Right cardiac atrium (tissue), 5 donors: ENCODE measurements at places on chromosomes 7 and 10. TPM values are rescaled to one million over a fixed set of nuclear protein-coding genes. Genes with fewer than 3 reads are reported as not detected.

ECHDC3 gene
- total RNA-seq, result 70.1 TPM

- DNase-seq, result no peak
These were observed 156.3 kb downstream of the SLC16A9 start for GRCh38 chr10:59553162-59553900.

DNA sequence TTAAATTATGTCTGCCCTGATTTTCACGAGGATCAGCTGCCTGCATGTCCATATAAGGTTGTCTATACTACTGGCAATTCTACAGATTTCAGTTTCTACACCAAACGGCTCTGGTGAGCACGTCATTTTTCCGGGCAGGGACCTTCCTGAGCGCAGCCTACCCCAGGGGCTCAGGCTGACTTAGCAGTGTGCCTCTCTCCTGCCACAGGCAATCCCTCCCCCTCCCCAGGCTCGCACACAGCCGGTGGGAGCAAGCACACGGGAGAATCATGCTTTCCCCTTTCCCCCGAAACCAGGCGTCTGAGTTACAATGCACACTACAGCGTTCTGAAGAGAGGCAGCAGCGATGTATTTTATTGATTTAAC, 1.7 kb downstream of the KLF6 start:
- peak; percentile 82 for DNase-seq

TFR2 gene
- total RNA-seq, result not detected

DNA sequence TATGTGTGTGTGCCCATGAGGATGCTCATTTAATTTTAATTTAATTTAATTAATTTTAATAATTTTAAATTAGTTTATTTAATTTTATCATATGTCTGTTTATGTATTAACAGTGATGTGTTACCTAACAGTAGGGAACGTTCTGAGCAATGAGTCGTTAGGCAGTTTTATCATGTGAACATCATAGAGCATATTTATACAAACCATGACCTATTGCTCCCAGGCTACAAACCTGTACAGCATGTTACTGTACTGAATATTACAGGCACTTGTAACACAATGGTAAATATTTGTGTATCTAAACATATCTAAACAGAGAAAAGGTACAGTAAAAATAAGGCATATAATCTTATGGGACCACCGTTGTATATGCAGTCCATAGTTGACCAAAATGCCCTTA, 13.7 kb upstream of the CFAP69 start:
- no peak for DNase-seq

DNA sequence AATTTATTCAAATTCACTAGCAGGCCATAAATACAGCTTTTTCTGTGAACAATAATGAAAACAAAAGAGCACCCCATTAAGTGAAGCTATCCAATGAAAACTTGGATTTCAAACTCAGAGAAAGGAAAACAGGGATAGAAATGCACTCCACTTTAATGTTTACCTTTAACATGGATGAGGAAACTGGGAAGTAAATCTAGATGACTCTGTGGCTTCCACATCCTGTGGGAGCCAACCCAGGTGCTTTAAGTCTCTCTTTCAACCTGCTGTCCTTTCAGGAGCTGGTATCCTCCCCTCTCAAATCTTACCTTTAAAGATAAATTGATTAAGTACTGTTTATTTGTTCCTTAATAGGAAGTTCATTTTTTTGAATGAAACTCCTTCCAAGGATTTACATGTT, 21.5 kb upstream of the SGMS1 start:
- no peak for DNase-seq

DNA sequence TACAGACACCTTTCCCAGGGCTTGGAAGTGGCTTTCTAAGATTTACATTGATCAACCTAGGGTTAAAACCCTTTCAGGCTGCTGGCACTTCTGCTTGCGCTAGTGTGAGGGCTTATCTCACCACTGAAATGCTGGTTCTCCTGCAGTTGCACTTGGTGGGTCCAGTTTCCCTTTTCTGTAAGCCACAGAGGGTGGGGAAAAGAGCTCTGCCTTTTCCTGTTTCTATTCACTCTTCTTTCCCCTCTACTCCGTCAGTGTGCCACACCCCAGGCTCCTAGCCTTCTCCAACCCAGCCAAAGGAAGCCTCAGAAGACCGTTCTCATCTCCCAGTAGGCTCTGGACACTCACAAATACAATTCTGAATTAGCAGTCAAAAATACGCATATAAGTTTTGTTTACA, 19.0 kb upstream of the CAPZA2 start:
- DNase-seq, result no peak

DNA sequence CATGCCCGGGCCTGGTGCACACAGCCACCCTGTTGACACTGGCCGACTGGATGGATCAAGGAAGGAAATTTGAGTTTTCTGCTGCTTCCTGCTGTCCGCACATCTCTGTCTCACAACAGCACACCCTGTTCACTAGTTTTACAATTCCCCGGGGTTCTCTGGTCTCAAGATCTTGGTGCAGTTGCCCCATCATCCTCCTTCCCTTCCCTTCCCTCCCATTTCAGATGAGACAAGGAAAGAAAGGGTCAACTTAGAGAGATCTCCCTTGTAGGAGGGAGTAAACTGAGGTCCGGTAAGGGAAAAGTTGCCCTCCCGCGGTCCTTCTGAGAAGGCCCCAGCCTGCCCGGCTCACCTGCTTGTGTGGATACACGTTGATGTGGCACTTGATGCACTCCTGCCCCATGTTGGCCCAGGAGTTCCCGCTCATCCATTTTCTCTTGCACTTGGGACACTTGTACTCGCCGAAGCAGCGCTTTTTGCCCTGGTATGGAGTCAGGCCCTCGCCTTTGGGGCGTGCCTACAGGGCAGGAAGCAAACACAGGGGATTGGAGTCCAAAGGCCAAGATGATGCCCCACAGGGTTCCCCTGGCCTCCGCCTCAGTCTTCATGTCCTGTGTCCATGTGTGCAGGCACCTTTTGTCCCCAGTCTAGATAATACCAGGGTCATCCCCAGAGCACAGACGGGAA, 46.8 kb downstream of the PPIF start:
- DNase-seq, result peak; percentile 40

- DNase-seq, result no peak
These were observed 10.5 kb upstream of the CRPPA start for GRCh38 chr7:16431646-16432424.

C10orf71 gene
- 98.9 TPM for total RNA-seq

DNA sequence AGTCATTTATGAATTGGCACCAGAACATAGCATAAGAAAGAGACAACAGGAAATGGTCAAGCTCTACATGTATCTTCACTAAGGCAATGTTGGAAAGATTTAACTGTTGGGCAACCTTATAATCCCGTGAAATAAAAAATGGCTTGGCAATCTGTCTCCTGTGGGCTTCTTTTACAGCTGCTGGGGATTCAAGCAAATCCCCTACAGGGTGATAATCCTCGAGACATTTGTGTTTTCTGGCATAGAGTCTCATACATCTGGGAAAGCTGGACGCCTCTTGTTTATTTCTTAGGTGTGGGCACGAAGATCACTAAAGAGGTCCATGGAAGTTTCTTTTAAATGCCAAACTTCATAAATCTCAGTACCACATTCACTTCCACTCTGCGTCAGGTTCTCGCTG, 82.2 kb upstream of the GPR141 start:
- DNase-seq, result no peak

MYPN gene
- total RNA-seq, result 81.6 TPM

- no peak for DNase-seq
These were observed 115.7 kb downstream of the CCDC71L start for GRCh38 chr7:106545275-106545674.

GRCh38 chr10:125095776-125096175, 64.6 kb downstream of the CTBP2 start:
- no peak for DNase-seq

- DNase-seq, result no peak
These were observed 284.6 kb downstream of the RPS24 start for GRCh38 chr10:78318305-78318704.

EN2 gene
- 0.11 TPM for total RNA-seq

DNA sequence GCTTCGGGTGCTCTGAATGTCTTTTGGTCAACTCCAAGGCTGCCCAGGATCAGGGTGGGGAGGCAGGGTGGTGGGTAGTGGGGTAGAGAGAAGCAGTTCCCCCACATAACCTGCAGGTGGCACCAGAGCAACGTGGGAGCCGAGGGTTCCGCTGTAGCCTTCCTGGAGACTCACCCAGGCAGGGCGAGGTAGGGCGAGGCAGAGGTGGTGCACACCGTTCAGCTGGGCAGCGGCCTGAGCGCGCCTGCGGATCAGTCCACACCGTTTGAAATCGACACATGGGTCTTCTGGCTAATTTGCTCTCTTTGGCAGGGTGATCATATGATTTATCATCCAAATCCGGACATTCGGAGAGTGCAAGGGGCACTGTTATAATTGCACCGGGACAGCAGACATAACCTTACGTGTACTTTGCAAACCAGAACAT, 41.4 kb upstream of the MAP3K8 start:
- DNase-seq, result peak; percentile 88

ADAM22 gene
- 2.9 TPM for total RNA-seq

VSTM4 gene
- 21.4 TPM for total RNA-seq

DNA sequence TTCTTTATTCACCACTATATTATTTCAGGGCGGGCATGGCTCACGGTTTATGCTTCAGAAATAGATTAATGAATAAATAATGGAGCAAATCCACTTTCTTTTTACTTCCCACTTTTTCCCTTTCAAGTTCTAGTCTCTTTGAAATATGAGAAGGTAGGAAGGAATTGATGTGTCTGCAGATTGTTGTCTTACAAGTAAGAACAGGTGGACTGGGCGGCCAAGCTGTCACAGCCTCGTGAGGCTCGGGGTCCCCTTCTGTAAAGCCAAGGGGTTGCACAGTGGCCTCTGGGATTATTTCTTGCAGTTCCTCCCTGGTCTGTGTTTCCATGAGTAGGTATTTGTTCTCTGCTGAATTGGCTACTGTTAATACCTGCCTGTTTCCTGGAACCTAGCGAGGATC, 11.2 kb downstream of the VWA2 start:
- no peak for DNase-seq
